Smooth muscle cell of bladder (primary cell): ENCODE measurements at places on chromosomes 2 and 18. TPM values are rescaled to one million over a fixed set of nuclear protein-coding genes. Genes with fewer than 3 reads are reported as not detected.

TSPYL6 gene
- total RNA-seq: not detected in 2 replicates

C2orf66 gene
- not detected in 2 replicates for total RNA-seq

RAB31 gene
- 51.2 and 58.7 TPM in 2 replicates for total RNA-seq

RAB1A gene
- 82.5 and 119 TPM in 2 replicates for total RNA-seq

CNRIP1 gene
- 28.4 and 32.9 TPM in 2 replicates for total RNA-seq

CAPN14 gene
- under 0.01 and 0.09 TPM in 2 replicates for total RNA-seq

FABP1 gene
- total RNA-seq: not detected in 2 replicates

MBOAT2 gene
- total RNA-seq: 38.8 and 39.4 TPM in 2 replicates
